ENCODE measurements at places on chromosomes 3 and 15.

GRCh38 chr3:97958396-97958795 is 13.8 kb downstream of the RIOX2 start:
- DNase-seq = no peak

GRCh38 chr15:55110446-55110845 is 86.3 kb downstream of the RSL24D1 start:
- no peak for DNase-seq

DNA sequence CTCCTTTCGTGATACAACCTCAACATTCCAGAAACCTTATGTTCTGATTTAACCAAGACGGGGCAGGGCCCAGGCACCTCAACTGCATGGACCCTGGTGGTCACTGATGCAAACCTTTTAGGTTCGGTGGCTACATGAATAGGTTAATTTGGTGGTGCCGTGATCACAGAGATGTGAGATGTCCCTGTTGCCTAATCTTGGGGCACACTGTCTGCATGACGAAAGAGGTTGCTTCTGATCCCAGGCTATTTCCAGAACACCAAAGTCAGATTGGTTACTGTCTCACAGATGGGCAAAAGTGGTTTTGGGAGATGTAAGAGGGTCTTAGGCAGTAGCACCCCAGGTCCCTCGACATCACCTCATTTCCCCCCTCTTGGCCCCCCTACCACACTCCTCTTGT is 4.0 kb upstream of the CCR1 start:
- DNase-seq = no peak

DNA sequence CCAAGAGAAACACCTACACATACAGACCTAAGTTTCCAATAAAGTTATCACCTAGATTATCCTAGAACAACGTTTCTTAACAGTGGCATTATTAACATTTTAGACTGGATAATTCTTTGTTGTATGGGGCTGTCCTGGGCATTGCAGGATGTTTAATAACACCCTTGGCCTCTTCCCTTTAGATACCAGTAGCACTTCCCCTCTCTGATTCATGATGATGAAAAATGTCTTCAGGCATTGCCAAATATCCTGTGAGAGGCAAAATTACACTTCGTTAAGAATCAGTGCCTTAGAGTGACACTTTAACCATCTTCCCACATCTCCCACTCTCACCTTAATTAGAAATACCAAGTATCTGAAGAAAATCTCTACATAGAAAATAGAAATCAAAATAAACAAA is 352.6 kb downstream of the CGGBP1 start:
- no peak for DNase-seq
